Left ventricle myocardium inferior (tissue), 1 donor: ENCODE measurements at places on chromosomes 7 and 10.

- DNase-seq: no peak
Measured at GRCh38 chr10:32041290-32042028, 14.8 kb downstream of the KIF5B start.

GRCh38 chr10:1939016-1939415, 201.7 kb upstream of the ADARB2 start:
- DNase-seq: no peak

GRCh38 chr10:70052462-70053217, at the start of gene MACROH2A2:
TSS of gene MACROH2A2 (plus strand) at chr10:70052846. CDS start at chr10:70075659, 22,813 bp downstream.
- peak; percentile 58 for DNase-seq

- no peak for DNase-seq
Measured at GRCh38 chr7:29454899-29455451, 108.7 kb upstream of the PRR15 start.

- DNase-seq: no peak
Measured at GRCh38 chr10:102629661-102630614, 14.3 kb upstream of the TRIM8 start.

GRCh38 chr7:155043756-155044155, 26.4 kb upstream of the HTR5A start:
- no peak for DNase-seq
